ENCODE measurements at places on chromosomes 12 and 14.

GRCh38 chr14:92925446-92925845 lies 2.5 kb downstream of the CHGA start:
- DNase-seq: no peak

DNA sequence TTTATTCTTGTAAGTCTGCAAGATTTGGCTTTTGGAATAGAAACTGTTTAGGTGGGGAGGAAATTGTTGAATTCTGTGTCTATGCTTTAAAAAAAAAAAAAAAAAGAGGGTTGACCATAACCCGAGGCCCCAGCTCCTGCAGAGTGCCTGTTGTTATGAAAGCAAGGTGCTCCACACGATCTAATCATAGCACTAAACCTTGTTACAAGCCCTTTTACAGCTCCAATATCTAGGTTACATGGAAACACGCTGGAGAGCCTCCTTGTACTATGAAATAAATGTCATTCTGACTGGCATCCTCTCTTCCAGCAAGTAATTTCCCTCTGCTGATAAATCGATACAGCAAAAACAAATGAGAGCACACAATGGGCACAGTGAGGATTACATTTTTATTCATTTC lies 303.1 kb upstream of the SOX5 start:
- no peak for DNase-seq

DNA sequence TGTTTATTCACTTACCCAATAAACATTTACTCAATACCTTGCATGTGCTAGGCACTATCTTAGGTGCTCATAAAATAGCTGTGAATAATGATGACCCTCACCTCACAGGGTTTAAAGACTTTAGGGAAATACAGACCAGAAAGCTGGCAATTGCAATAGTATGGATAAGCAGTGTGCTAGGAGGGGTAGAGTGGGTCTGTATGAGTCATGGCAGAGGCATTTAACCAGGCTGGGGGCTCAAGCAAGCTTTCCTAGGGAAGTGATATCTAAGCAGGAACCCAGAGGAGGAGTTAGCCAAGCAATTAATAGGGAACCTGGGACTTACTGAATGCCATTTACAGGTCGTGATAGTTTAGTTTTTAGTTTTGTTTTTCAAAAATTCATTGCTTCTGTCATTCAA lies 123.9 kb upstream of the CCDC198 start:
- no peak for DNase-seq

- DNase-seq: no peak
Observed at GRCh38 chr12:76226956-76227355, 121.3 kb downstream of the BBS10 start.

GRCh38 chr14:36325853-36326252 lies 5.4 kb upstream of the MBIP start:
- DNase-seq: no peak

All from D341Med (cell line).